NCI-H187 treated with DMSO at 0.1 percent for 48 hours (cell line): ENCODE measurements at places on chromosomes 1 and 21.

GRCh38 chr1:211975152-211975941 lies 60.0 kb downstream of the INTS7 start:
- no peak for DNase-seq

DNA sequence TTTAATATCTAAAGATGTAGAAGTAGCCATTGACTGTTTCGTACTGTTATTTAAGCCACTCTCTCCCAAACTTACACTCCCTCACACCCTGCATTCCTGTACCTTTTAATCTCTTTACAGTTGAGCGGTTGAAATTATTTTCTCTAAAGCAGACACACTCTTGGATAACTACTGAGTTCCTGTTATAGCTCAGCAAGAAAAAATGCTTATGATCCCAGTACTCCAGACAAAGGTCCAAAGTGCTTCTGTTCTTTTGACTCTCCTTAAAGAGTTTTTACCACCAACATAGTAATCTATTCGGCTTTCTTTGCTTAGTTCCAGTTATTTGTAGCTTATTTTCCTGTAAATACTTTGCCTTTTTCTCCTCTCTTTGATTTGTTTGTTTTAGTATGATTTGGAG lies 100.1 kb downstream of the ATF6 start:
- DNase-seq: no peak

GRCh38 chr21:42215942-42216725 lies 2.8 kb upstream of the ABCG1 start:
- DNase-seq: no peak

GRCh38 chr1:209820986-209821385 lies 6.8 kb upstream of the UTP25 start:
- DNase-seq: no peak

GRCh38 chr1:60872426-60873054 lies 209.8 kb upstream of the NFIA start:
- no peak for DNase-seq

- peak; percentile 74 for DNase-seq
Observed at GRCh38 chr1:169072945-169073725, 33.4 kb upstream of the ATP1B1 start.

DNA sequence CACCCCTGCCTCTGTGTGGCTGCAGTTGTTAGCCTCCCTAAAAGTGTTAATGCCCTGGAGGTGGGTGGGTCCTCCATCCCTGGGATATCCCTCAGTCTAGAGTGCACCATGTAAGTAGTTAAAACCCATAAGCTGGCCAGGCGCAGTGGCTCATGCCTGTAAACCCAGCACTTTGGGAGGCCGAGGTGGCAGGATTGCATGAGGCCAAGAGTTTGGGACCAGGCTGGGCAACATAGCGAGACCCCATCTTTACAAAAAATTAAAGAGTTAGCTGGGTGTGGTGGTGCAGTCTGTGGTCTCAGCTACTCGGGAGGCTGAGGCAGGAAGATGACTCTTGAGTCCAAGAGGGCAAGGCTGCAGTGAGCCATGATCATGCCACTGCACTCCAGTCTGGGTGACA lies 10.3 kb downstream of the MYOC start:
- DNase-seq: no peak

GRCh38 chr1:16955186-16955585 lies 25.2 kb downstream of the MFAP2 start:
- DNase-seq: no peak

GRCh38 chr1:110829955-110830553 lies 42.9 kb upstream of the CD53 start:
- DNase-seq: peak; percentile 11

- no peak for DNase-seq
Observed at GRCh38 chr1:109527098-109527811, 12.4 kb upstream of the GPR61 start.

- DNase-seq: no peak
Observed at GRCh38 chr1:50779801-50780200, 180.3 kb downstream of the FAF1 start.

- DNase-seq: no peak
Observed at GRCh38 chr21:35641271-35642016, 418.9 kb downstream of the SETD4 start.

DNA sequence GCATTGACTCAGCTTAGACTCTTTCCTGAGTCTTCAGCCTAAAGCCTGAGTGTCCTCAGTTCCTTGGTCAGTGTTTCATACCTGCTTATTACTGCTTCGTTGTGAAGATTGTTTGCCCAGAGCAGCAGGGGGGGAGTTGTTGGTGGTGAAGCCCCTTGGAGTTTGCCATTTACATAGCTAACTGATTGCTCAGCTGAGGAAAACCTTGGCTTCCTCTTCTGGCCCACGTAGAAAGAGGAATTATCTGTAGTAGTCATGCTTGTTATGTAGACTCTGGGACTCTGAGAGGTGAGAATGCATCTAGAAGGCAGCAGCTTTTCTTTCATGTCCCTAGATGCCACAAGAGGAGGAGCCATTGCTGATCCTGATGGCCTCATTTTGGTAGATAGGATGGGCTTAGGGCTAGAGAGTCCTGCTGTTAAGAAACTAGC lies 125.9 kb downstream of the MAST2 start:
- DNase-seq: no peak

- no peak for DNase-seq
Observed at GRCh38 chr1:114145504-114146151, 8.0 kb downstream of the SYT6 start.

DNA sequence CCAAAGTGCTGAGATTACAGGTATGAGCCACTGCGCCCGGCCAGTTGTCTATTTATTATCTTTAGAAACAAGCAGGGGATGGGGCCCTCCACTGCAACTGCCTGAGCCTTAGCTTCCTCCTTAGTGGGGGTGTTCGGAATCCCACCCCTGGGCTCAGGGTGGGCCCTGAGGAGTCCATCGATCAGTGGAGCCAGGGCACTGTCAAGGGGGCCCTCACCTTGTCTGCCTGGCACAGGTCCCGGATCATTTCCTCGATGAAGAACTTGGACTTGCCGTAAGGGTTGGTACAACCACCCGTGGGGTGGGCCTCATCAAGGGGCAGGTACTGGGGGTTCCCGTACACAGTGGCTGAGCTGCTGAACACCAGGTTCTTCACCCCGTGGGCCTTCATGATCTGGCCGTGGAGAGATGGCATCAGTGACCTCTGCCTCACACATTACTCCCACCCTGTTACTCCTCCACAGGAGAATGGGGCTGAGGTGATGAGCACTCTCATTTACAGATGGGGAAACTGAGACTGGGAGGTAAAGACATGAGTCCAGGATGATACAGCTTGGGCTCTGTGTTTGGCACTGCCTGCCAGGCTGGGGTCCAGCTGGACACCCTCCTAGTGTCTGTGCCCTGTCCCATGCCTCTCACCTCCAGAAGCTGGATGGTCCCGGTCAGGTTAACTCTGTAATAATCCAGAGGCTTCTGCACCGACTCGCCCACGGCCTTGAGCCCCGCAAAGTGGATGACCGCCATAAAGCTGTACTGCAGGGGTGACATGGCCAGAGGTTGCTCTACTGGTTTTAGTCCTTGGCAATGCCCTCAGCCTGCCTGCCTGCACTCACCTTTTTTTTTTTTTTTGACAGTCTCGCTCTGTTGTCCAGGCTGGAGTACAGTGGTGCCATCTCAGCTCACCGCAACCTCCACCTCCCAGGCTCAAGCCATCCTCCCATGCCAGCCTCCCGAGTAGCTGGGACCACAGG lies 2.8 kb downstream of the GALE start:
- DNase-seq: no peak

DNA sequence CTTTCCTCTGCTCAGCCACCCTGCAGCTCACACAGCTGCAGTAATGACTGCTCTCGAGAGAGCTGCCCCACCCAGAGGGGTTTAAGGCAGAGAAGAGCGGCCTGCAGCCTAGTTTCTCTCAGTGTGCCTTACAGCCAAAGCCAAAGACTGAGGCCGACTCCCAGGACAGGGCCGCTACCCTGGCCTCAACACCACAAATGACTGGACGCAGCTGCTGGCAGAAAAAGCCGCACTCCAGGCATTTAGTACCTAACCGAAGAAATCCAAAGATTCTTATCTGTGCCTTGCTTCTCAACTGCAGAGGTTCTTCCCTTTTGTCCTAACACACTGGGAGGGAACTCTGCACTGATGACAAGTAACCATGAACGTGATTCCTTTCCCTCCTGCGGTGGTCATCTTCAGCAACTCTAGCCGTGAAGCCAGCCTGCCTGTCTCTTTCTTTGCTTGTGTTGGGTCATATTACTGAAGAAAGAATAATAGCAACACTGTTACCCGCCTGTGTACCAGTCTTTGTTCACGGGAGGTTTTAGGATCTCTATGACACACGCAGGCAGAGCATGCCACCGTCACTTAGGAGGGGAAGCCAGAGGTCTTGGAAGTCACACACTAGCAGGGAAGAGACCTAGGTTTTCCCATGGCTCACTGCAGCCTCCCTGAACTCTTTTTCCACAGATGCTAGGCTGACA lies 202.7 kb downstream of the RHOU start:
- no peak for DNase-seq

- DNase-seq: no peak
Observed at GRCh38 chr1:194870860-194871259, 1684.4 kb upstream of the B3GALT2 start.

DNA sequence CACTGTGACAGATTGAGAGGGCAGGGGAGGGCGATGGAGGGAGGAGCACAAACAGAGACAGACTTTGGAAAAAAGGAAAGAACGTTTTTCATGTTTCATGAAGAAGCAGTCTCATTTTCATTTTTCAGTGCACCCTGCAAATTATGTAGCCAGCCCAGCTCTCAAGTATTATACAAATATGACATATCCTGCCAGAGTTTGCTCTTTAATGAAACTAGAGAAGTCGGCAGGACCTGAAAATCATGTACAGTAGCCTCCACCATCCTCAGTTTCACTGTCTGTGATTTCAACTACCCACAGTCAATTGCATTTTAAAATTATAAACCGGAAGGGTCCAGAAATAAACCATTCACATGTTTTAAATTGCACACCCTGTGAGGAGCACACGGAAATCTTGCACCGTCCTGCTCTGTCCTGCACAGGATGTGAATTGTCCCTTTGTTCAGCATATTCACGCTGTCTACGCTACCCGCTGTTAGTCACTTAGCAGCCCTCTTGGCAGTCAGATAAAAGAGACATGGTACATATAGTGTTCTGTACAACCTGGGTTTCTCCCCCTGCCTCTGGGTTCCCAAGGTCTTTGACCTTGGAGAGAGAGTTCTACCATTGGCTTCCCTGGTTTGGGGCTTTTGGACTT lies 13.6 kb upstream of the ADARB1 start:
- no peak for DNase-seq

DNA sequence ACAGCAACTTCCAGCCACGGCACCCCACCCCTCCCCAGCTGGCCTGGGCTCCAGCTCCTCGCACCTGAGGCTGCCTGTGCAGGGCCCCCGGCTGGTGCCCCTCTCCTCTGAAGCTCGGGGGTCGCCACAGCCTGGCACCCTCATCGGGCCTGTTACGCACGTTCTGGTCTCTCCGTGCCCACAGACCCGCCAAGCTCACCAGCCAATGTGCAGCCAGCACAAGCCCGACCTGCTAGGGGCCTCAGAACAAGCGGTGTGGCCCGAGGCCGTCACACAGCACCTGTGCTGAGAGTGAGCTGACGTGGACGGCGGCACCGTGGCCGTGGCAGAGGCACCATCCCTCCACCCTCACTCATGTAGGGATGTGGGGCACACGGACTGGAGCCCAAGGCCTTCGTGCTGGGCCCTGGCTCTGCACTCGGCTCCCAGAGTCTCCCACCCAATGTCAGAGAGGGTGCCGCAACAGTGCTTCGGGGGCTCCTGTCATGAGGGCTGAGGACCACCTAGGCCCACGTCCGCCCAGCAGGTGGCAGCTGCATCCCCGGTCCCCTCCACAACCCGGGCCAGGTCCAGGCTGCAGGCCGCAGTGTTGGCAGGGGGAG lies 4.4 kb upstream of the SAMD11 start:
- no peak for DNase-seq

GRCh38 chr1:206658264-206658980 lies 23.1 kb downstream of the DYRK3 start:
- no peak for DNase-seq

- no peak for DNase-seq
Observed at GRCh38 chr1:60874718-60875117, 207.6 kb upstream of the NFIA start.

DNA sequence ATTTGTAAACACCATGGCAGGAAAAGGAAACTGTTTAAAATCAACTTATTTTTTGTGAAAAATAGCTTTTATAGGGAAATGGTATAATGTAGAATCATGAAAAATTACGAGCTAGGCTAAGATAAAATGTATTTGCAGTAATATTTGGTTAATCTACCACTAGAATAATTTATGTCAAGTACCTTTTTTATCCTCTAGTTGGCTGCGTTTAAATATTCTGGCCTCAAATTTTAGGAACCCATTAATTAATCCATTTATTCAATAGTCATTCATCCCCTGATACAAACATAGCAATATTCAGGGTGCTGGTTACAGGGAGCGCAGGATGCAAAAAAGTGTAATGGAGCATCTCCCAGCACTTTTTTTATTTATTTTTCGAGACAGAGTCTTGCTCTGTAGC lies 8.6 kb upstream of the IER5 start:
- DNase-seq: no peak

DNA sequence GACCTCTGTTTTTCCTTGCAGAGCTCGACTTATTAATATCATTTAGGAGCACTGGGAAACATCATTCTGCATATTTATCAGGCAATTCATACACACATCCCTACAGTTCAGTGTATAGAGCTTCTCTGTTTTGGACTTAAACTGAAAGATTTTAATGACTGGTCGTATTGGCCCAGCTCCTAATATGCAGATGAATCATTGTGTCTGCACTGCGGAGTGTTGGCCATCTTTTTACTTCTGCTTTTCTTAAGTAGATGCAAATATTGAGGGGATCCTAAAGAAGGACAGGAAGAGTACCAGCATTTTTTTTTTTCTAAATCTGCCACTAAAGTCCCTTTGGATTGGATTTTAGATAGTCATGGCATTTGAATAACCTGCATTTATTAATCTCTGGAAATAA lies 154.8 kb downstream of the BACH1 start:
- no peak for DNase-seq

DNA sequence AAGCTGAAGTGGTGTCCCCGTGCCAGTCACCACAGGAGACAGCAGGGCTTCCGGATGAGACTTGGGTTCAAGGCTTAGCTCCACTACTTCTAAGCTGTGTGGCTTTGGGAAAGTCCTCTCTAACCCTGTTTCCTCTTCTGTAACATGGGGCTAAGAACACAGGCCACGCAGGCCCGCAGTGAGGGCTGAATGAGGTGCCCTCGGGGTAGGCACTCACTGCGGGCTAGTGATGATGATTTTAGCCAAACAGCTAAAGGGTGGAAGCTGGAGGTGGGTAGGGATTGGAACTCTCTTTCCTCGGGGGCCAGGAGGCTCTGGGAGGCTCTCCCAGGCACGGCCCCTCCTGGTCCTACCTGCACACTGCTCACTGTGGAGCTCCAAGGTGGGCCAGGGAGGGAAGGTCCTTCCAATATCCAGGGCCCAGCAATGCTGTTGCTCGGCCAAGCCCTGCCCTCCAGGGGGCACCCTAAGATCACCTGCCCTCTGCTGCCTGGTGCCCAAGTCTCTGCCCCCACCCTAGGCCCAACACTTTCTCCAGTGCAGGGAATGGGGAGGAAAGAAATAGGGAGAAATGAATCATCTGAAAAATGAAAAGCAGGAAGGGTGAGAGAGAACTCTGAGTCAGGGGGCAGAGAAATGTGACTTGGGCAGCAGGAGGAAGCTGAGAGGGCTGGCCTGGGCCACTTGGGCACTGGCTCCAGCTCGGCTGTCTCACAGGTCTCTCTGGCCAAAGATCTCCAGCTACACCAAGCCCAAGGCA lies 19.2 kb upstream of the EVA1B start:
- DNase-seq: no peak
